ENCODE measurements at places on chromosomes 2 and 18.

- no peak for DNase-seq
Observed at GRCh38 chr18:74233933-74234325, 57.8 kb downstream of the CYB5A start.

GRCh38 chr18:26134107-26134506, 438 bp downstream of the PSMA8 start:
- DNase-seq = no peak

- no peak for DNase-seq
Observed at GRCh38 chr18:79337620-79338019, 58.1 kb upstream of the NFATC1 start.

DNA sequence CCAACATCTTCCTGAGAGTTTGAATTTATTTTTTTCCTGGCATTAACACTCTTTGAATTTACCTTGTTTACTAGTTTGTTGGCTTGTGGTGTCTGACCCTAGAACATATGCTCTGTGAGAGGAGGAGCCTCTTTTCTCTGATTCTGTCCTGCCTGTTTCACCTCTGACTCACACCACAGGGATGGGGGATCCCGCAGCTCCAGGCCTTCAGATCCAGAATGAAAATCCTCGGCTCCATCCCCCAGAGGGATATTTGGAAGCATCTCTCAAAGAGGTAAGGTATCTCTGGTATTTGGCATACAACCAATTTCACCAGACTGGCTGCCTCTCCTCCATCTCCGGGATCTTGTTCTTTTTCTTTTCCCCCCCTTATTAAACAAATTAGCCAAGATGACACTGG, 104.7 kb downstream of the GPR39 start:
- no peak for DNase-seq

GRCh38 chr18:70418546-70419311, 129.9 kb downstream of the SOCS6 start:
- no peak for DNase-seq

DNA sequence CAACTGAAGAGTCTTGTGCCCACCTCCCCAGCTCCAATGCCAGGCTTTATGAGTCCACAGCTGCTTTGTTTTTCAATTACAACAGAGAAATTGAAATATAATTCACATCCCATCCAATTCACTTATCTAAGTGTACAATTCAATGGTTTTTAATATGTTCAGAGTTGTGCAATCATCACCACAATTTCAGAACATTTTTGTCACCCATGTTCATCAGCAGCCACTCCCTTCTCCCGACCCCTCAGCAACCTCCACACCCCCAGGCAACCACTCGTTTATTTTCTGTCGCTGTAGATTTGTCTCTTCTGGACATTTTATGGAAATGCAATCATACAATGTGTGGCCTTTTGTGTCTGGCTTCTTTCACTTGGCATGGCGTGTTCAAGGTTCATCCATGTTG, 23.3 kb downstream of the INHBB start:
- no peak for DNase-seq

DNA sequence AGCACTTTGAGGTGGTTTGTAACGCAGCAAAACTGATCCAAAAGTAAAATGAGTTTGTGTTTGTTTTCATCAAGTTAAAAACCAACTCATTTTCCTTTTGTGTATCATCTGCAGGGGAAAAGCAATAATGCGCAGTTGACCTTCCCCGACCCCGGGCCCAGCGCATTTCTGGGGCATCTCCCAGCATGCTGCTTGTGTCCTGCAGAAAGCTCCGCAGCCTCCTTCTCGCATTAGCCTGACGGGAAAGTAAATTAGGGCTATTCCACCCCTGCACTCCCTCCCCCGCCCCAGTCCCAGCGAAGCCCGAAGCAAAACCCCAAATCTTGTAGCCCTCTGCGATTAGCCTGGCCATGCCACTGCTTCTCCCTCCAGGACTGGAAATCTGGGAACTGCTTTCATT, 82.0 kb upstream of the PPM1B start:
- no peak for DNase-seq

GRCh38 chr2:222427646-222428301, 3.4 kb downstream of the SGPP2 start:
- no peak for DNase-seq

DNA sequence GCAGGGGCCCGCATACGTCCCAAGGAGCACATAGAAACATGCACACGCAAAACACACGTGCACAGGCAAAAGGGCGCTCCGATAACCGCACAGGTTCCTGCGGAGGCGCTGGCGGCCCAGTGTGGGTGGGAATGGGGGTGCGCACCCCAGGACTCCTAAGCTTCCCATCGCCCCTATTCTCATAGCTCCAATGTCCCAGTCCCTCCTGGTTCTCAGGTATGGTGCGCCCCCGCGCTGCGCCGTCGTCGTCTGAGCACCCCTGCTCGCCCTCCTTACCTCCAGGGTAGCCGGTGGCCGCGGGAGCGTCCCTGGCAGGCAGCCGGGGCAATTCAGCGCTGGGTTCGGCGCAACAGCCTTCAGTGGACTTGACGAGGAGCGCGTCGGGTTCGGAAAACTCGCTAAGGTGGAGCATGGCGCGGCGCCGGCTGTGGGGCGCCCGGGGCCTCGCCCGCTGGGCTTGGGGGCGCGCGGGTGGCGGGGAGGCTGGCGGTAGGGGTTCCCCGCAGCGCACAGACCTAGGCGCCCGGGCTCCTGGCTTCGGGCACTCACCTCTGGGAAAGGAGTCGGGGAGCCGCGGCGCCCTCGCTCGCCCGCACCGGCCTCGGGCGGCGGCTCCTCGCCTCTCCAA, 328 bp downstream of the EGR4 start:
- DNase-seq = peak; percentile 23

GRCh38 chr2:211408483-211408891, 852.1 kb downstream of the CPS1 start:
- no peak for DNase-seq

DNA sequence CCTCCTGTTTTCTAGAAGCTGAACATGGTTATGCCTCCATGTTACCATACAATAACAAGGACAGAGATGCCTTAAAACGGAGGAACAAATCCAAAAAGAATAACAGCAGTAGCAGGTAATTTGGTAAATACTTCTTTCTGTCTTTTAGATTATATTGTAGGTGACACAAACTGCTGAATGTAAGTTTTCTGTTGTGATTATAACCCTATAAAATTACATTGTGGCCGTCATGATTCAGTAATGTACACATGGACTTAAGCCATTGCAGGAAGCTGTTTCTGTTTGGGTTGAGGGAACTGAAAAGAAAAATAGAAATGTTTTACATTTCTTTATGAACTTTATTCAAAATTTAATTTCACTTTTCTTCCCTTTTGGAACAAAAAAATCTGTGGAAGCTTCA, 1.2 kb downstream of the MXD1 start:
- no peak for DNase-seq
